A549 treated with DMSO at 1 μM for 4 hours (cell line): ENCODE measurements at places on chromosomes 5 and 9. TPM values are rescaled to one million over a fixed set of nuclear protein-coding genes. Genes with fewer than 3 reads are reported as not detected.

The MAML1 gene
- 19.0 to 23.5 TPM (median 22.0 TPM) in 5 replicates for total RNA-seq

The FEM1C gene
- 6.5 to 8.0 TPM (median 7.5 TPM) in 5 replicates for total RNA-seq

The SPINK6 gene
- 0.32 to 0.76 TPM (median 0.48 TPM) in 5 replicates for total RNA-seq

The CARD9 gene
- 0.64 to 2.6 TPM (median 1.1 TPM) in 5 replicates for total RNA-seq

The GDF9 gene
- total RNA-seq: 0.20 to 0.32 TPM (median 0.27 TPM) in 5 replicates

The LCN1 gene
- not detected in 5 replicates for total RNA-seq

The TRIM7 gene
- 26.8 to 44.6 TPM (median 39.3 TPM) in 5 replicates for total RNA-seq

The SLC1A3 gene
- not detected in 5 replicates for total RNA-seq

The PLAC8L1 gene
- total RNA-seq: 0.42 to 0.57 TPM (median 0.49 TPM) in 3 of 5 replicates, not detected in the others

The MEIKIN gene
- not detected in 5 replicates for total RNA-seq

The PPP2R2B gene
- 0.13 to 0.16 TPM (median 0.15 TPM) in 4 of 5 replicates, not detected in the other for total RNA-seq

The CCDC112 gene
- total RNA-seq: 7.2 to 8.8 TPM (median 7.5 TPM) in 5 replicates

The ORM2 gene
- not detected in 5 replicates for total RNA-seq

The IFNA8 gene
- total RNA-seq: not detected in 5 replicates

The CDKN2A gene
- total RNA-seq: not detected in 5 replicates

The CDH12 gene
- 0.08 TPM in 1 of 5 replicates, not detected in the others for total RNA-seq

The S1PR3 gene
- total RNA-seq: 27.0 to 36.6 TPM (median 33.5 TPM) in 5 replicates
